ENCODE measurements at places on chromosomes 5 and 9.

- DNase-seq, result no peak
Measured at GRCh38 chr9:2567922-2568321, 53.7 kb upstream of the VLDLR start.

DNA sequence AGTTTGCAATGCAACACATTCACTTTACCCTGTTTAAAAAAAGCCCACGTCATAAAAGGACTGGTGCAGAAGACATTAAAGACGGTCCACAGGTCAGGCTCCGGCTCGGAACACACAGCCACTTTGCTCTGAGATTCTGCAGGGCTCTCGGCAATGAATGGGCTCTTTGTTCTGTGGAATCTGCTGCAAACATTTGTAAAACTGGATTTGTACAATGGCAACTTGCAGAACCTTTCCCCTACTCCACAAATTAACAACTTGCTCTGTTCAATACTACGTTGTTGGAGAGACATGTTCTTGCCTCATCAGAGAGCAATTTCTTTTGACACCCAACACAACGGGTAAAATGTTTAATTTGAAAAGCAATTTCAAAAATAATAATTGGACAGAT is 13.0 kb upstream of the NR5A1 start:
- DNase-seq, result no peak

GRCh38 chr9:18396102-18396728 is 77.7 kb upstream of the ADAMTSL1 start:
- DNase-seq, result no peak

- DNase-seq, result no peak
Measured at GRCh38 chr5:8694545-8694944, 825.6 kb downstream of the MTRR start.

GRCh38 chr5:1806974-1807373 is 5.8 kb downstream of the NDUFS6 start:
- no peak for DNase-seq

GRCh38 chr9:6641561-6641960 is 4.0 kb downstream of the GLDC start:
- DNase-seq, result no peak

- DNase-seq, result no peak
Measured at GRCh38 chr9:33185858-33186257, 18.7 kb upstream of the B4GALT1 start.

DNA sequence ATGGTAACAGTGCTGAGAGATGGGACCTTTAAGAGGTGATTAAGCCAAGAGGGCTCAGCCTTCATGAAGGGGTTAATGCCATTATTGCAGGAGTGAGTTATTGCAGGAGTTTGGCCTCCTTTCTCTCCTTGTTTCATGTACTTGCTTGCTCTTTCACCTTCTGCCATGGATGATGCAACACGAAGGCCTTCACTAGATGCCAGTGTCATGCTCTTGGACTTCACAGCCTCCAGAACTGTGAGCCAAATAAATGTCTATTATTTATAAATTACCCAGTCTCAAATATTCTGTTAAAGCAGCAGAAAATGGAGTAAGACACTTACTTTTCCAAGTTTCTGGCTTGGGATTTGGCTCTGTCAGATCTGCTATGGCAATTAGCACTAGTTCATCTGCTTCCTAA is 38.4 kb upstream of the RECK start:
- DNase-seq, result no peak

DNA sequence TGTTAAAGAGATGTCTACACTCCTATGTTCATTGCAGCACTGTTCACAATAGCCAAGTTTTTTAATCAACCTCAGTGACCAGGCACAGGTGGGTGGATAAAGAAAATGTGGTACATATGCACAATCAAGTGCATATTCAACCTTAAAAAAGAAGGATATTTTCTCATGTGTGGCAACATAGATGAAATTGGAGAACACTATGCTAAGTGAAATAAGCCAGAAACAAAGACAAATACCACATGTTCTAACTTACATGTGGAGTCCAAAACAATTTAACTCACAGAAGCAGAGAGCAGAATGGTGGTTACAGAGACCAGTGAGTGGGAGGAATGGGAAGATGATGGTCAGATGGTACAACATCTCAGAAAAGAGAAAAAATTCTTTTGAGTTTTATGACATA is 31.8 kb downstream of the ANXA1 start:
- DNase-seq, result no peak

DNA sequence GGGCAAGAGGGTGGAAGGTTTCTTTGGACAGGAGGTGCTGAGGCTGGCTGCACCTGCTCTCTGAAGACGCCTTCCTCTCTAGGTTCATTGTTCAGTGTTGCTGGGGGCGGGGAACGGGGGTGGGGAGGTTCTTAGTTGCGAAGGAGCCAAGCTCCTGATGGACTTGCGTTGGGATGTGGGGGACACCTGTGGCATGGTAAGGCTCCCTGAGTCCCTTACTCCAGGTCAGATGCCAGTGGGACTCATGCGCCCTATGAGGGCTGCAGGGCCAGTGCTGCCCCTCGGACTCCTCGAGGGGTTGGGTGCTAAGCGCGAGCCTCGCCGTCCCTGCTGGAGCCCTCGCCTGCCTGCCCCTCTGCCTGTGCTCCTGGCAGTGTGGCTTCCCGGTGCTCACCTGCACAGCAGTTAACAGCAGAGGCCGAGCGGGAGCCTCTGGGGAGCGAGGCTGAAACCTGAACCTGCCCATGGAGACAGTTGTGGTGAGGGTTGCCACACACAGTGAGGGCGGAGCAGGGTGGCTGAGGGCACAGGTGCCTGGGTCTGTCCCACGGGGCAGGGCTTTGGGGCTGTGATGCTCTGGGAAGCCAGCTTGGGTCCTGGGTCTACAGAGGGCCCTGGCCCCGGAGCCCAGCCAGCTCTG is 5.5 kb downstream of the RNU6ATAC start:
- no peak for DNase-seq

- no peak for DNase-seq
Measured at GRCh38 chr9:111874500-111874899, 22.1 kb upstream of the UGCG start.

DNA sequence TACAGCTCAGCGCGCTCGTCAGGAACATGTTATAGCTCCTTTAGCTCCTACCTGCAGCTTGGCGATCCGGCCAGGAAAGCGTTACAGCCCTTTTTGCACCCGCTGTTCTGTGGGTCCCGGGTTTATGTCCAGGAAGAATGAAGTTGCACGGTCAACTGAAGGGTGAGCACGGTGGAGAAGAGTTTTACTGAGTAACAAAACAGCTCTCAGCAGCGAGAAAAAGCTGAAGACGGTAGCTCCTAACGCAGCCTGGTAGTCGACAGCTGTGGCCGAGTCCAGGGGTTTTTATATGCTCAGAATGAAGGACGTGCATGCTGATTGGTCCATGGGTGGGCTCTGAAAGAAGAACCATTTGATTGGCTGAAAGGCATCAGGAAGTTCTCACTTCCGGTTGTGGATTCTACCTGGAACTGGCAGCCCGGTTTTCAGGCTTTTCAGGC is 1830.1 kb upstream of the NUDT12 start:
- DNase-seq, result no peak

DNA sequence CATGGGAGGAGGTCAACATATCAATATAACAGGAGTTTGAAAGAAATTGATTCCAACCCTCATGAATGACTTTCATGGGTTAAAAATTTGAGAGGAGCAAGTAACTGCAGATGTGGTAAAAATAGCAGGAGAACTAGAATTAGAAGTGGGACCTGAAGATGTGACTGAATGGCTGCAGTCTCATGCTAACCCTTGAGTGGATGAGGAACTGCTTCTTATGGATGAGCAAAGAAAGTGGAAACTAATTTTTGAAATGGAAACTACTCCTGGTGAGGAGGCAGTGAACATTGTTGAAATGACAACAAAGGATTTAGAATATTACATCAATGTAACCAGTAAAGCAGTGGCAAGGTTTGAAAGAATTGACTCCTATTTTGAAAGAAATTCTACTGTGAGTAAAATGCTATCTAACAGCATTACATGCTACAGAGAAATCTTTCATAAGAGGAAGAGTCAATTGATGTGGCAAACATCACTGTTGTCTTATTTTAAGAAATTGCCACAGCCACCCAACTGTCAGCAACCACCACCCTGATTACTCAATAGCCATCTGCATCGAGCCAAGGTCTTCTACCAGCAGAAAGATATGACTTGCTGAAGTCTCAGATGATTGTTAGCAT is 1683.2 kb downstream of the MAT2B start:
- DNase-seq, result no peak
